ENCODE measurements at places on chromosomes 11 and 22. TPM values are rescaled to one million over a fixed set of nuclear protein-coding genes. Genes with fewer than 3 reads are reported as not detected.

OR8D1 gene
- not detected for total RNA-seq

IRF7 gene
- total RNA-seq = 5.0 TPM

OR4P4 gene
- total RNA-seq = not detected

GRCh38 chr11:75773595-75774353, 5.2 kb downstream of the DGAT2 start:
- DNase-seq = no peak

DNA sequence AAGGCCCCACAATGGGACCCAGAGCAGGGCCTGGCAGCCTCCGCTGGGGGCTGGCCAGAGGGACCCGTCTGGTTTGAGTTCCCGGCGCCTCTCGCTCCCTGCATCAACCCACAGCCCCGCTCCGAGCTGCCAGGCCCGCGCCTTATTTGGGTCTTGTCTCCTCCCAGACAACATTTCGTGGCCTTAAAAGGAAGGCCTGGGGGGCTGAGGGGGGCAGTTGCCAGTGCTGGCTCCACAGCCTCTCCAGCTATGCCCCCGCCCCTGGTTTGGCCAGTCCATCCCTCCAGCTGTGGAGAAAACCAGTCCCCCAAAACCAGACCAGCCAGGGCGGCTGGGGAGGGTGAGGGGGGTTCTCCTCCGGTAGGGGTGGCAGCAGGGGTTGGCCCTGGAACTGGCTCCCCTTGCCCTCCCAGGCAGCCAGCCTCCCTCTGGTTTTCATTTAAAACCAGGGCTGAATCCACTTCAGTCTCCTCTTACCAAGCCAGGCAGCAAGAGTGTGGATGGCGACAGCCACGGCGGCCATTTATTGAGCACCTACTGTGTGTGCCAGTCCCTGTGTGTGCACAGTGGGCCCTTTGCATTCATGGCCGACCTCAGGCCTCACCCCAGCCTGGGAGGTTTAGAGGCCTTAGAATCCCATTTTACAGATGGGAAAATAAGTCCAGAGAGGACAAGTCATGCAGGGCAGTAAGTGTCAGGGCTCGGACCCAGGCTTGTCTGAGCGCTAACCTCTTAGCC, 18.6 kb downstream of the EMID1 start:
- DNase-seq = no peak

DNA sequence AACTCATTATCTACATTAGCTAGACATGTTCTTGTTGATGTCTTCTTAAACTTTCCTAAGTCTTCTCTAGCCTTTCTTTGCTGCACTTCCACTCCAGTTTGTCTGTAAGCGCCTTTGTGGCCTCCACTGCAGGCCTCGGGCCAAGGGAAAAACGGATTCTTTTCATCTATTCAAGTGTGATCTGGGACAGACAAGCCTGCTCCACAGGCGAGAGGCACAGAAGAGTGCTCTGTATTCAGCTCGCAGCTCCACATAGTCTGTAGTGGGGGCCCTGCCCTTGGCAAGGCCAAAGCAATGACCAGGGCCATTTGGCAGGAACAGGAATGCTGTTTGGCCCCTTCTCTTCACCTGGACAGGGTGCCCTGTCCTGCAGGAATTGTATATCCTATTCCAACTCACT, 84.1 kb upstream of the BARX2 start:
- DNase-seq = no peak

DNA sequence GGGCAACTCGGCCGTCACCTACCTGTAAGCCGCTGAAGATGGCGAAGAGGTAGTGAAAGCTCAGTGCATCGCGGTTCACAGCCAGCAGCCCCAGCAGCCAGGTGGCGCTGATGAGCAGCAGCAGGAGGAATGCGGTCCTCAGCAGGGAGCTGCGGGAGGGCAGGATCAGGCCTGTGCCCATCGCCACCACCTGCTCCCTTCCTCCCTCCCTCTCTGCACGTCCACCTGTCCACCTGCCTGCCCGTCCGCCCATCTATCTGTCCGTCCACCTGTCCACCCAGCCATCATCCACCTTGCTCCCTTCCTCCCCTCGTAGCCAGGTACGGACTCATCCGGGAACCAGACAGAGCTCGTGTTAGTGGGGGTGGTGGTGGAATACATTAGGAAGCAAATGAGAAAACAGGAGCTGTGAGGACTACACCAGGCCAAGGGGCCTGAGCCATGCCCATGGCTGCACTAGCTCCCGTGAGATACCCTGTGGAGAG, 32.2 kb downstream of the TRMU start:
- peak; percentile 28 for DNase-seq

GRCh38 chr11:98155696-98156095, 865.1 kb upstream of the CNTN5 start:
- no peak for DNase-seq

- DNase-seq = no peak
Measured at GRCh38 chr11:70290361-70291065, 20.0 kb downstream of the PPFIA1 start.

- DNase-seq = no peak
Measured at GRCh38 chr11:35590412-35590811, 27.8 kb upstream of the FJX1 start.

DNA sequence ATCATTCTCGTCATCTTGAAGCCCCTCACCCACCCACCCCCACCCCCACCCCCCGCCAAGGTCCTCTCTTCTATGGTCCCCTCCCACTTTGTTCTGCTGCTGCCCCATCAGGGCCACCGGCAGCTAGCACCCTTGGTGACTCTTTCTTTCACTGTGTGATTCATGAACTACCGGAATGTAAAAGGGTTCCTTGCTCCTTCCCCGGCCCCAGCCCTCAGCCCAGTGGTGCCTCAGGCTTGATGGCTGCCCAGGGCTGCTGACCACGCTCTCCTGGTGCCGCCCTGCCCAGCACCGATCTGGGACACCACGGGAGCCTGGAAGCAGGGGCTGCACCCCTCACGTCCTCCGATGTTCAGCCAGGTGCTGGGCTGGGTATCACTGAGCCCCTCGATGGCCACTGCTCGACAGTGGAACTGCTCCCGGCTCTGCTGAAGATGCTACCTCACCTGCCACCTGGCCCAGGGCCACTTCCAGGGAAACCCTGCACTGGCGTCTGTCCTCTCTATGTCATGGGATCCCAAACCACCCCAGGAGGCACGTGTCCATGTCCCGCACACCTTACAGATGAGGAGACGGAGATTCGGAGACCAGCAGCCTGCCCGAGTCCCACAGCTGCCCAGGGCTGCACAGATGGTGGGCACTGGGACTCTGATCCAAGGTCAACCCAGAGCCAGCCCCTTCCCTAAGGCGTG, 39.7 kb downstream of the IGLL5 start:
- no peak for DNase-seq

- no peak for DNase-seq
Measured at GRCh38 chr11:73227571-73228211, 9.6 kb downstream of the P2RY2 start.

GRCh38 chr22:38423512-38424503, 31.2 kb downstream of the KCNJ4 start:
- no peak for DNase-seq

GRCh38 chr11:38796281-38796680, 2198.2 kb upstream of the RAG2 start:
- DNase-seq = no peak
